ENCODE measurements at places on chromosomes 6 and 20.

DNA sequence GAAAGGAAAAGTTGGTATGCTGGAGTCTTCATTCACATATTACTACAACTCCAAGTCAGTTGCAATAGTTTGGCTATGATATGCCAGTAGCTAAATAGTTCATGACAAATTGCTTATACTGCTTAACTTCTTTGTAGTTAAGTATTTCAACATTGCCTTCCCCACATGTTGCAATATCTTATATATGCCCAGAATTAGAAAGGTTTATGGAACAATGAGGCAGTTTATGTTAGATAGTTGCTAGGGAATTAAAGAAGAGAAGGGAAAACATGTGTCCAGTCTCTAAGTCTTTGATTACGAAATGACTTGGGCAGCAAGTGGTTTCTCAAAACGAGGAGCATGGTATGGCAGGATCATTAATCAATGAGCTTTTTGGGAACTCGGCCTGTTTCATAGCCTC, 145.8 kb downstream of the PLCB4 start:
- no peak for DNase-seq

GRCh38 chr6:7442467-7442866, 52.9 kb downstream of the RIOK1 start:
- no peak for DNase-seq

- DNase-seq = no peak
Observed at GRCh38 chr6:53192682-53193188, 44.1 kb upstream of the GCM1 start.

GRCh38 chr6:106666282-106667021, 37.1 kb downstream of the QRSL1 start:
- no peak for DNase-seq

DNA sequence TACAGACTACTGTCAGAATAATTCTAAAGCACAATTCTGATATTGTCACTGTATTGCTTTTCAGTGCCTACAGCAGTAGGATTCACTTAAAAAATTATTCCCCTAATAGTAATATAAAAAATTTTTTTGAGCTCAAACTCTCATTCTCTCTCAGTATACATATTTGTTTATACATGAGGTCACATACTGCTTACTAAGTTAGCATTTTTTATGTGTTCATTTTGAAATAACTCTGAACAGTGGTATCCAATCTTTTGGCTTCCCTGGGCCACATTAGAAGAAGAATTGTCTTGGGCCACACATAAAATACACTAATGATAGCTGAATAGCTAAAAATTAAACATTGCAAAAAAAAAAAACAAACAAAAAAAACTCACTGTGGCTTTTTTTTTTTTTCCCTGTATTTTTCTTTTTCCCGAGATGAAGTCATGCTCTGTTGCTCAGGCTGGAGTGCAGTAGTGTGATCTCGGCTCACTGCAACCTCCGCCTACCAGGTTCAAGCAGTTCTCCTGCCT, 38.6 kb downstream of the ASXL1 start:
- DNase-seq = no peak

GRCh38 chr6:166954118-166954713, 2.1 kb downstream of the RNASET2 start:
- no peak for DNase-seq

- DNase-seq = no peak
Observed at GRCh38 chr6:104050455-104050854, 809.3 kb downstream of the HACE1 start.

GRCh38 chr6:43009124-43009523, 4.6 kb downstream of the MEA1 start:
- DNase-seq = no peak

- no peak for DNase-seq
Observed at GRCh38 chr6:148959008-148959407, 212.2 kb downstream of the UST start.

DNA sequence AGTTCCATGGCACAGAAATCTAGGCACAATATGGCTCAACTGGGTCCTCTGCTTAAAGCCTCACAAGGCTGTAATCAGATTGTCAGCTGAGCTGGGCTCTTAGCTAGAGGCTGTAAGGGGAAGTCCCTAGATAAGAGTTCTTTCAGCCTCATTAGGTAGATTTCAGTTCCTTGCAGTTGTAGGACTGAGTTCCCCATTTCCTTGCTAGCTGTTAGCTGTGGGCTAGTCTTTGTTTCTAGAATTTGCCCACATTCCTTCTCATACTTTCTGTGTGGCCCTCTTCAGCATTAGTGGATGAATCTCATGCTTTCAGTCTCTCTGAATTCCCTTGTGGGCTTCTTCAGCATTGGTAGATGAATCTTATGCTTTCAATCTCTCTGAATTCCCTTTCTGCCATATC, 71.0 kb upstream of the MRAP2 start:
- no peak for DNase-seq

- DNase-seq = no peak
Observed at GRCh38 chr6:46279874-46280273, 109.1 kb upstream of the ENPP5 start.

- no peak for DNase-seq
Observed at GRCh38 chr6:30074331-30075093, 1.1 kb downstream of the RNF39 start.

DNA sequence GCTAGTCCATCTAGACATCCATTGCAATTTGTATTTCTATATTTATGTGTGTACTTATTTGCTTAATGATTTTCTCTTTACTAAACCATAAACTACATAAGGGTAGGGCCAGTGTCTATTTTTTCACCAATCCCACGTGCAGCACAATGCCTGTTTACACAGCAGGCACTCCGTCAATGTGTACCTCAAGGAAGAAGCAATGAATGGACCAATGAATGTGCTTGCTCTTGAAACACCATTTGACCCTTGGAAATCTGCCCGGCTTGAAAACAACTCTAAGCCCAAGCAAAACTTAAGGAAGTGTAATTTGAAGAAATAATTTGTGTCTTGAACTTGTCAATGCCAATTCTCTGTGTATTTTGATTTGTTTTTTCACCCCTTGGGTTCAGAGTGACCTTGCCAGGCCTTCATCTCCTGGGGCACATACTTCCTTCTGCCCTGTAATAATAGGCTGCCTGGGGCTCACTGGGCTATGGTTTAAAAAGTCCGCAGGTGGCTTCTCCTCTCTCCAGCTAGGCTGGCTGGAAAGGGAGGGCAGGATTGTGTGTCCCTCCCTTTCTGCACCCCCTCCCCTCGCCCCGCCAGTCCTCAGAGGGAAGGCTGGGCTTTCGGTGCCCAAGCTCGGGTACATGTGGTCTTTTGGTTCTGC, 140.8 kb upstream of the ARMC2 start:
- DNase-seq = peak; percentile 90

- no peak for DNase-seq
Observed at GRCh38 chr6:17418281-17419188, 25.1 kb downstream of the CAP2 start.

GRCh38 chr6:40352527-40353170, 234.5 kb downstream of the LRFN2 start:
- DNase-seq = peak; percentile 6

DNA sequence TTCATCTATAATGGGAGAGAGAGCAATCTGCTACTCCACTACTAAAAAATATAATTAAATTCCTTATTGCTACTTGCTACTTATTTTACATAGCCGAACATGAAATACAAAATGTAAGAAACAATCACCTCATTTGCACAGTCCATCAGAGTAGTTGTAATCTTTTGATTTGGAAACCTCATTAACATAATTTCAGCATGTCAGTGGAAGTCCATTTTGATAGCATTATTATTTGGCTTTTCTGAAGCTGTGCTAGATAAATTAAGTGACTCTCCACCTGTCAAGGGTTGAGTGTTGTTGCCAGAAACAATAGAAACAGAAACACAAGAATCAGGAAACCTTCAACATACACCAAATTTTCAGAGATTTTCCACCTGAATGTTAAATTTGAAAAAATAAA, 250.0 kb downstream of the RFPL4B start:
- no peak for DNase-seq

DNA sequence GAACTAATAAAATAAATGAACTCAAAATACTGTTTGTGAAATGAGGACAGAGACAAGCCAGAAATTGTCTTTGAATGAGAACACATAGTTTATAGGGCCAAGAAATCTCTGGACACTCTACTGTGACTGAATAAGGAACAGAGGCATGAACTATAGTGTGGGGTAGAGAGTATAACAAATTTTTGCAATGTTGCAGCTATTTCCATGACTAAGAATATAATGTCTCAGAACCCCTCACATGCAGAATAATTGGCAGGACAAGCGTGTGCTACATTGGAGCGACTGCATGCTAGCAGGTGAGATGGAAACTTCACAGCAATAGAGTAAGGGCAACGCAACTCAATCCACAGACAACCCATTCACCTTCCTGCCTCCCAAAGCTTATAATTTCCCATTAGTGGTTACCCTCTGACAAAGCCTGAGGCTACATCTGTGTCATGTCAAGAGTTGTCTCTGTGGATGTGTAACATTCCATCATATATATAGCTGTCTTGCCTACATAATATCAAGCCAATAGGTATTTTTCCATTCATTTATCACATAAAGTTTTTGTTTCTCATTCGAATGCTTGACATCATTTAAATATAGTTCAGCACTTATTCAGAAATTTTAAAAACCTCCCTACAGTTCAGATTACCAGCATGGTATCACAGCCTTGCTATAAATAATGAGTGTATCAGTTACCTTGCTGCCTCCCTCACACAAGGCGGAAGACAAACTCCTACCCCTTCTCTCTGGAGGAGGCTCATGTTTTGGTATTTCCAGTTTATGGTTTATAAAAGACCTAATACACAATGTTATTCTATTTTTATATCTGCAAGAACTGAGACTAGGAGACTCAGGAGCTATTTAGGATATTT, 47.9 kb upstream of the ECHDC1 start:
- DNase-seq = no peak

GRCh38 chr6:46983007-46983411, 59.1 kb downstream of the ADGRF1 start:
- DNase-seq = no peak

DNA sequence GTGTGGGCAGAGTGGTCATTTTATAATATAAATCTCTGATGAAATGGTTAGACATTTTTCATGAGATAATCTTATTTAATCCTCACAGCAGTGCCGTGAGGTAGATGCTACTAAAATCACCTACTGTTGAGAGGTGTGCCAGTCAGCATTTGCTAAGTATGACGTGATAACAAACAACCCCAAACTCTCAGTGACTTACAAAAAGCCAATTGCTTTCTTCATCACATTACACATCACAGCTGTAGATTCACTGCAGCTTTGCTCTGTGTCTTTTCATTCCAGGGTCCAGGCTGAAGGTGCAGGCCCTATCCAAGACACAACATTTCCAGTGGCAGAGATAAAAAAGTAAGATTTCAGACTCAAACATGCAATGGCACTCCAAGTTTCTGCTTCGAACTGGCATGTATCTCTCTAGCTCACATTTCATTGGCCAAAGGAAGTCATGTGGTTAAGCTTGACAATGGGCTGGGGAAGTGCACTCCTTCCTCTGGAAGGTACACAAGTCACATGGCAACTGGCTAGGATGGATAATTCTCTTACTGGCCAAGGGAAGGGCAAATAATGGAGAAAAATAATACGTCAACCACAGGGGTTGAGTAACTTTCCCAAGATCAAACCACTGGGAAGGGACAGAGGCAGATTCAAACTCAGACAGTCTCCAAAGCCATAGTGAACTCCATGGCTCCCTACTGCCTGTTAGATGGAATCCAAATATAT, 69.5 kb upstream of the EPB41L1 start:
- DNase-seq = no peak

- no peak for DNase-seq
Observed at GRCh38 chr6:119192200-119192599, 113.7 kb upstream of the FAM184A start.

GRCh38 chr20:36109251-36109947, 45.1 kb upstream of the EPB41L1 start:
- no peak for DNase-seq

- no peak for DNase-seq
Observed at GRCh38 chr20:63653974-63654668, 897 bp upstream of the STMN3 start.

- no peak for DNase-seq
Observed at GRCh38 chr6:97669191-97670031, 386.4 kb upstream of the MMS22L start.

DNA sequence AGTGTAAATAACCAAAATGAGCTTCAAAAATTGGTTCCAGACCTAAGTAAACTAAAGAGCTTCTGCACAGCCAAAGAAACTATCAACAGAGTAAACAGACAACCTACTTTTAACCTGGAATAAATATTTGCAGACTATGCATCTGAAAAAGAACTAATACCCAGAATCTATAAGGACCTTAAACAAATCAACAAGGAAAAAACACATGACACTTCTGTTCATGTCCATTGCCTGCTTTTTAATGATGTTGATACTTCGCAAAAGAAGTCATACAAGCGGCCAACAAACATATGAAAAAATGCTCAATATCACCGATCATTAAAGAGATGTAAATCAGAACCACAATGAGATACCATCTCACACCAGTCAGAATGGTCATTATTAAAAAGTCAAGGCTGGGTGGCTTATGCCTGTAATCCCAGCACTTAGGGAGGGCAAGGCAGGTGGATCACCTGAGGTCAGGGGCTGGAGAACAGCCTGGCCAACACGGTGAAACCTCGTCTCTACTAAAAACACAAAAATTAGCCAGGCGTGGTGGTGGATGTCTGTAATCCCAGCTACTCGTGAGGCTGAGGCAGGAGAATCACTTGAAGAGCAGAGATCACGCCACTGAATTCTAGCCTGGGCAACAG, 42.5 kb upstream of the DST start:
- no peak for DNase-seq

- no peak for DNase-seq
Observed at GRCh38 chr20:44615169-44615791, 32.9 kb downstream of the PKIG start.

DNA sequence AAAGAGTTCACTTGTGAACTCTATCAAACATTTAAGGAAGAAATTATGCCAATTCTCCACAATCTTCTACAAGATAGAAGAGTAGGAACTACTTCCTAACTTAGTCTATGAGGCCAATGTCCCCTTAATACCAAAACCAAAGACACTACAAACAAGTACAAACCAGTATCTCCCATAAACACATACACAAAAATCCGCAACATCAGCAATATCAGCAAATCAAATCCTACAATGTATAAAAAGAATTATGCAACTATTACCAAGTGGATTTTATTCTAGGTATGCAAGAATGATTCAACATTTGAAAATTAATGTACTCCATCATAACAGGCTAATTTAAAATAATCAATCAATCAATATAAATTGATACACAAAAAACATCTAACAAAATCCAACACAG, 45.4 kb downstream of the SYCP2 start:
- DNase-seq = no peak

- no peak for DNase-seq
Observed at GRCh38 chr6:163086624-163086920, 327.9 kb upstream of the QKI start.

DNA sequence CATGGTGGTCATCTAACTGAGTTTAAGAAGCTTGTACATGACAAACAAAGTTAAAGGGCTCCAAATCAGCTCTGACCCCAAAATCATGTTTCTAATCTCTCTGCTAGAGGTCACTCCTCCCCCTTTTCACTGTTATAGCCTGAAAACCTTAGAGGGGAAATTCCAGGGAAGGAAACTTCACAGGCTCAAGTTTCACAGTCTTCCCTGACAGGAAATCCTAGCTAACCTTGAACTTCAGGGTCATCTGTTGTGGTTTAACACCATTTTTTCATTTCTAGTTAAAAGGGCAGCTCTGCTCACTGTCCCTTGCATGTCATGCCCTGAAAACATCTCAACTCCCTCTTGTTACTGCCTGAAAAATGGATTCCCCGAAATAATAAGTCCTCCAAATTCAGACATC, 104.4 kb upstream of the BMP2 start:
- no peak for DNase-seq

Measured in osteocyte (in vitro differentiated cells).